ENCODE measurements at places on chromosomes 3 and 15.

DNA sequence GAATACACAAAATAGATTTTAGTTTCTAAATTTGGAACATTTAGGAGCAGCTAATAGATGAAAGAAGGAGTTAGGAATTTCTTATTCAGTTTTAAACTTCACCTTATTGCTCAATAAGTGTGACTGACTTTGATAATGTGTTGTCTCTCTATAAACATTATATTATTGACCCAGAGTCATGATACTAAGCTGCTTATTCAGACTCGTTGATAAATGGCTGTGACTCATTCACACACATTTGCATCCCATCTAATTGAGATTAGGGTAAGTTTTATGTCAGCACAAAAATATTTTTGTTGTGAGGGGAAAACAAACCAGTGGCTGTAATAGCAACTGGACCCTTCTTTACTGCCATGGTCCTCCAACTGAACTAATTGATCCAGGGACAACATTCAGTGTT is 137.6 kb downstream of the GOLIM4 start:
- DNase-seq: no peak

- DNase-seq: no peak
Measured at GRCh38 chr15:101255615-101256241, 3.9 kb upstream of the CHSY1 start.

DNA sequence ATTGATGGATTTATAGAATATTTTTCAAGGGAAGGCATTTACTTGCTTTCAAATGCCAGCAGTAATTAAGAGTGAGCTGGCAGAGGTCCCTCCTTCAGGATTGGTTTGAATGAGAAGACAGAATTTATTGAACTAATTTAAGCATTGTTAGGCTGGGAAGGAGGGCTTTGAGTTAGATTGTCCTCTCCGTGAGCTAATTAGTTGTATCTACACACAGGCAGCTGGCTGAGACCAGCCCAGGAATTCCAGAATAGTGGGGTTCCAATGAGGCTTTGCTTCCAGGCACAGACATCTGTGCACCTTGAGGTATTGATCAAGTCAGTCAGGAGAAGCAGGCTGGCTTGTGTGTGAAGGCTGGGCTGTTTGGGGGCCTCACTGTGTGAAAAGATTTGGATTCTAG is 124.0 kb upstream of the WNT5A start:
- no peak for DNase-seq

DNA sequence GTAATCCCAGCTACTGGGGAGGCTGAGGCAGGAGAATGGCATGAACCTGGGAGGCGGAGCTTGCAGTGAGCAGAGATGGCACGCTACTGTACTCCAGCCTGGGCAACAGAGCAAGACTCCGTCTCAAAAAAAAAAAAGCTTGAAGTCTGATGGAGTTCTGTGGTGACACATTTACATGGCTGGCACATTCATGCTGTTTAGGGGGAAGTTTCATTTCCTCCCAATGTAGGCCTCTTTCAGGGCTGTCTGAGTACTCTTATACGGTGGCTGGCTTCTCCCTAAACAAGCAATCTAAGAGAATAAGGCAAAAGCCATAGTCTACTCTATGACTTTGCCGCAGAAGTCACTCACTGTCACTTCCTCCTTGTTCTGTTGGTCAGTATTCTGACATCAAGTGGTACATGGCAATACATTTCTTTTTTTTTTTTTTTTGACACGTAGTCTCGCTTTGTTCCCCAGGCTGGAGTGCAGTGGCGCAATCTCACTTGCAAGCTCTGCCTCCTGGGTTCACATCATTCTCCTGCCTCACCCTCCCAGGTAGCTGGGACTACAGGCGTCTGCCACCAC is 41.2 kb downstream of the OIP5 start:
- DNase-seq: no peak

DNA sequence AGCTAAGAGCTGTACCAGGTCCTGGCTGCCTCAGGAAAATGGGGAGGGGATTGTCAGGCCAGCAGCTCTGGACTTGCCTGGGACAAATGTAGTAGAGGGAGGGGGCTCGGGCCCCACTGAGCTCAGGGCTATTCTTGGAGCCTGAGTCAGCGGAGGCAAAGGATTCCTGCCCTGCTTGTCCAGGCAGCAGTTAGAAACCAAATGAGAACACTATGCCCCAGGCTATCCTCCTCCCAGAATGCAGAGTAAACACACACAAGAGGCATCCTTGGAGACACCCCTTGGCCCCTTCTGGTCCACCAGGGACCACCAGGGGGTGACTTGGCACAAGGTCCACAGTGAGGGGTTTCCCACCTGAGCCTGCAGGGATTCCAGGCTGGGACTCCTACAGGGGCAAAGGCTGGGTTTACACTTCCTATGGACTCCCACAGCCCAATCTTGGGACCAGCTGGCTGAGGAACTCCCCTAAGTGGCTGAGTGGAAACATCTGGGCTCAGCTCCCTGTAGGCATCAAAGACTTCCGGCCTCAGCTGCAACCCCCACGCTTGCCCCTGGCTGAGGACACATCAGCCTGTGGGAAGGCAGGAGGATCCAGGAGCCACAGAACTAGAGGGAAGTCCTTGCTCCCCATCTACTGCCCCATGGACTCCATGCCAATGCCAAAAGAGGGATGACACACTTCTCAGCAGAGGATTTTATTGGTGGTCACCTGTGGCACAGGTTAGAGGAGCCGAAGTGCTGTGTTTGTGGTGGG is 3.4 kb upstream of the COL7A1 start:
- DNase-seq: no peak

DNA sequence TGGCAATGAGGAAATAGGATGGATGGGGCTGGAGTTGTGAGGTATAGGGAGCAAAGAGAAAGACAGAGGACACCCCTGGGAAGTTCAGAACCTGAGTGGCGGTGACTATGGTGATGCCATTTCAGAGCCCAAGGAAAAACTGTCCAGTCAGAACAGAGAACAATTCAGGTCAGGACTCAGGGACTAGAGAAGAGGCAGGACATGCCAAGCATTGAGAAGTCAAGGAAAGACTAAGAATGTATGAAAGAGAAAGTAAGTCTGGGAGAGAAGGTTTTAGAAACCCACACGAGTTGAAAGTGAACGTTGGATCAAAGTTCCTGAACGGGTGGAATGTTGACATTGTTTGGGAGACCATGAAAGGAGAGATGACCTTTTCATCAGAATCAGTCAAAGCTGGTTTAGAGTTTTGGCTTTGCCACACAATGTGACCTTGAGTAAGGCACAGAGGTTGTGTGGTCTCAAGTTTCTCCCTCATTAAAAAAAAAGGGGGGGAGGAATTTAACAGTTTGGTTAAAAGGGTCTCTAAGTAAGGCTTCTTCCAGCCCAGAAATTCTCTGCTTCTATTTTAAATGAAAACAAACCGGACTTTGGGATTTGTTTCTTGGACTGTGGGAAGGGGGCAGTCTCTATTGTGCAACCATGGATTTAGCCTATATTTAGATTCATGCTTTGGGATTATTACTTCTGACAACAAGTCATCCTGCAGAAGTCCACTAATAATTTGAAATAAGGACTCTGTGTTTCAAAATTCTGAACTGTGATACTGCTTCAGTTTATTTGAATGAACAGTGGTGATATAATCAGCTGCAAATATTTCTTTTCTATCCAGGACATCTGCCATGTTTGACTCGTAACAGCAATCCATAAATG is 315.9 kb upstream of the TBL1XR1 start:
- DNase-seq: no peak

All from NCI-H1048 (cell line).